ENCODE measurements at places on chromosomes 5 and 9. TPM values are rescaled to one million over a fixed set of nuclear protein-coding genes. Genes with fewer than 3 reads are reported as not detected.

ARSI gene
- total RNA-seq = not detected

CNTRL gene
- 68.3 TPM for total RNA-seq

NR6A1 gene
- 2.3 TPM for total RNA-seq

S100Z gene
- 1.4 TPM for total RNA-seq

N4BP3 gene
- total RNA-seq = 3.3 TPM

GPR151 gene
- total RNA-seq = not detected

TMEM8B gene
- total RNA-seq = 2.0 TPM

RETREG1 gene
- 21.5 TPM for total RNA-seq

OR13F1 gene
- total RNA-seq = not detected

DAP gene
- 54.9 TPM for total RNA-seq

PCDHGA5 gene
- total RNA-seq = 0.19 TPM

CPEB4 gene
- 7.6 TPM for total RNA-seq

PPP1R26 gene
- total RNA-seq = 0.69 TPM

SAXO1 gene
- not detected for total RNA-seq

NEURL1B gene
- 0.05 TPM for total RNA-seq

PLAC8L1 gene
- total RNA-seq = 0.57 TPM

PCDHA9 gene
- total RNA-seq = not detected

C1QTNF2 gene
- total RNA-seq = not detected

INVS gene
- total RNA-seq = 14.9 TPM

SLC6A7 gene
- not detected for total RNA-seq

DENND4C gene
- total RNA-seq = 13.6 TPM

IL13 gene
- total RNA-seq = 231 TPM

PCDHGA11 gene
- 0.31 TPM for total RNA-seq

INSL4 gene
- total RNA-seq = not detected

HINT1 gene
- 280 TPM for total RNA-seq

EIF4EBP3 gene
- total RNA-seq = 13.8 TPM

PCDHGB2 gene
- total RNA-seq = 0.97 TPM

NREP gene
- total RNA-seq = 22.2 TPM

MOB3B gene
- 0.82 TPM for total RNA-seq
